ENCODE measurements at places on chromosomes 13 and 19.

- DNase-seq = no peak
These were observed 38.2 kb downstream of the IGFL2 start for GRCh38 chr19:46186101-46186716.

DNA sequence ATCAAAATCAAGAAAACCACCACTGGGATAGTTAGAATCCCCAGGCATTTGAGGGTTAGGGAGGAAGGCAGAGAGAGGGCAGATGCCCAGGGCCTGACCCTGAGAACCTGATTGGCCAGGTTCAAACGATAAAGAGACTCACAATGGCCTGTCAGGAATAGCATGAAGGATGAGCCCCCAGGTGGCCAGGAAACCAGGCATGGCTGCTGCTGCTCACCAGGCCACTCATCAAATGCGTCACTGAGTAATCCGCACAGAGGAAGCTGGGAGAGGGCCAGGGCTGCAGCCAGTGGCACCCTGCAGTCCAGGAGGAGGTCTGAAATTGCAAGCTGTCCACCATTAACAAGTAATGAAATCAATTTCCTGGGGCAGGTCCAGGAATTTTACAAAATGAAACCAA is 111.3 kb downstream of the KATNAL1 start:
- DNase-seq = no peak

DNA sequence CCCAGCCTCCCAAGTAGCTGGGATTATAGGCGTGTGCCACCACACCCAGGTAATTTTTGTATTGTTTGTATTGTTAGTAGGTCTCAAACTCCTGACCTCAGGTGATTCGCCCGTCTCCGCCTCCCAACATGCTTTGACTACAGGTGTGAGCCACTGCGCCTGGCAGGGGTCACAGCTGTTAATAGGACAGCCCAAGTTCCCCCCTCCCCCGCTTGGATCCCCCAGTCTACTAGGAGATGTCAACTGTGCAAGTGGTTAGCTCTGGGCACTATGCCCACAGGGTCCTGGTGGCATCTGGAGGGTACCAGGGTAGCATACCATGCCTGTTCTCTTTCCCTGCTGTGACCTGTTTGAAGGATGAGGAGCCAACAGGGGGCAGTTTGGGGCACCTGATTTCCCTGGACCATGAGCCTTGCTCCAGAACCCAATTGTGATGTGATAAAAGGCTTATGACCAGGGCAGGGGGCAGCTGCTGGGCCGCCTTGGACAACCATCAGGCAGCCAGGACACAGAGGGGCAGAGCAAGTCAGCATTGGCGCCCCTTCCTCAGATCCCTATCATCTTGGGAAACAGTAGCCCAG is at the start of gene TSPAN16:
TSS of gene TSPAN16 (plus strand) at position 496 of the 581 bp plus-strand sequence. CDS start 138 bp downstream, outside the sequence.
- DNase-seq = no peak

- no peak for DNase-seq
These were observed 465.1 kb downstream of the SLITRK5 start for GRCh38 chr13:88136098-88136790.

DNA sequence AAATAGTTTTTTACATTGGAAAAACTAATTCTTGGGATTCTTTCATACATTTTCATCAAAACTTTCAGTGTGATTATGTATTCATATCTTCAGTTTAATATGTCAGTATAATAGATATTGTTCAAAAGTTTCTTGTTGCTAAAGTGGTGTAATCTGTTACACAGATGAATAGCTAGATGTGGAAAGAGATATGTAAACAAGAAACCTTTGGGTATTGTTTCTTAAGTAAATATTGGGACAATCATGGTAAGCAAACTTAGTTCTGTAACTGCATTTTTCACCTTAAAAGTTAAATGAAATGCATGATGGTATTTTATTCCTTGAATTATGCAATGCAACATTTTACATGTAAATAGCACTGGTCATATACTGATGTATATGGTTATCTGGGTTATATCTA is 12.2 kb downstream of the ABHD13 start:
- DNase-seq = no peak

DNA sequence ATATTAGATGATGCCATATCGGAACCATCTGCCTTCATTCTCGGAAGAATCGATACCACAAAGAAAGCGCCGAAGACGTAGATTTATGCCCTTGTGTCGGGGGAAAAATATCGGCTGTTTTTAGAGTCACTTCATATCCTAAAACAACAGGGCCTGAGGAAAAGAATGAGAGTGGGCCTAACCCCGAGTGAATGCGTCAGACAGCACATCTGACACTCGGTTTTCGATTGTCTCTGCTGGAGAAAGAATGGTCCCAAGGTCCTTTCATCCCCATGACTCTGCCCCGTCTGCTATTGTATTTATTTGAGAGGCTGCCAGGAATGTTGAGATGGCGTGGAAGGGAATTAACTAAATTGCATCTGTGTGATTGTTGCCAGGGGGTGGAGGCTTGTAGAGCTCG is 46.1 kb downstream of the CHST8 start:
- DNase-seq = no peak

DNA sequence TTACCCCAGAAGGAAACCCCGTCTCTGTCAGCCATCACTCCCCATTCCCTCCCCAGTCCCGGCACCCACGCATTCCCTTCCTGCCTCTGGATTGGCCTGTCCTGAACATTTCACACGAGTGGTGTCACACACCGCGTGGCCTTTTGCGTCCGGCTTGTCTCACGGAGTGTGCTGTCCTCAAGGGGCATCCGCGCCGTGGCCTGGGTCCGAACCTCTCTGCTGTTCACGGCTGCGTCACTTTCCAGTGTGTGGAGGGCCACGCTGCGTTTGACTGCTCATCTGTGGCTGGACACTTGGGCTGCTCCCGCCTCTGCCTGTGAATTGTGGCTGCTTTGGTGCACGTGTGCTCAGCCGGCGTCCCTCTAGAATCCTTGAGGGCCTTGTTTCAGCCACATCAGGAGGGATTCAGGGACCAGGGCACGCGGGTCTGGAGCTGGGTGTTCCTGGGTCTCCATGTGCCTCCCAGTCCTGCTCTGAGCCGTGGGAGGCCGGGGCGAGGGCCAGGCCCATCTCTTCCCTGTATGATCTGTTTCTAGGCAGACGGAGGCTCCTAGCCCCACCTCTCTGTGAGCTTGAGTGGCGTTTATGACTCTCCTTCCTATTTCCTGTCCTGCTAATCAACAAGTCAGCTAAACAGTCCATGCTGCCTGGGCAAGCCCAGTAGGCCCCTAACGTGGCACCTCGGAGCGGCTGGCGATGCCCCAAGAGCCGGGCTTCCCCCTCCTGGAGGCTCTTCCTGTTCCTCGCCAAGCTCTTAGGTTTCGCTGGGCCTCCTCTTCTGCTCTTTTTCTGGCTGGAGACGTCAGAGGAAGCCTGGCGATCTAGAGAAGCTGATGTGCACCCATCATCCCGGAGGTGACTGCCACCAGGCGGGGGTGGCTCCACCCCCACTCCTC is 8.1 kb downstream of the STK11 start:
- DNase-seq = no peak

DNA sequence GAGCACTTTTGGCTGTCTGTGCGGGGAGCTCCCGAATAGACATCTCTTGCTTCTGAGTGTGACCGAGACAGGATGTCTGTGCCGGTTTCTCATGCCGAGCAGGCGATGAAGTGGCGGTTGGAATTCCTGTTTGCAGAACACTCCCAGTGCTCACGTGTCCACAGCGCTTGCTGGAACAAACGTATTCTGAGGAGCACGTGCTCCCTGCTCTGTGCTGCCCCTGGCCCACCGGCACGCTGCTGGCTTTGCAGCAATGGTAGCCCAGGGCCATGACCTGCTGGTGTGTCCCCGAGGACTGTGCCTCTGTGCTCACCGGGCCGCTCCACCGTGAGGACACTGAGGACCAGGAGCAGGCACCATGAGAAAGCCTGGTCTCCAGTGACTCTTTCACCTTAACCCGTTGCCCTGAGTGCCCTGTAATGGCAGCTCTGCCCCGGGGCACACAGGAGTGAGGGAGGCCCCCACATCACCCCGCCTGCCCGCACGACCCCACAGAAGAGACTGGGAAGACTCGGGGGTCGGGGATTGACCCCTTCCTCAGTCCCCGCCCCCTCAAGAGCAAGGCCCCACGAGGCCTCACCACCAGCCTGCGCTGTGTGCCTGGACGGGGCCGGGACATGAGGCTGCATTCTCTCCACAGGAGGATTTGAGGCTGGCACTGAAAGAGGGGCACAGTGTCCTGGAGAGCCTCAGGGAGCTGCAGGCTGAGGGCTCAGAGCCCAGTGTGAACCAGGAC is 40.0 kb upstream of the F7 start:
- DNase-seq = no peak

DNA sequence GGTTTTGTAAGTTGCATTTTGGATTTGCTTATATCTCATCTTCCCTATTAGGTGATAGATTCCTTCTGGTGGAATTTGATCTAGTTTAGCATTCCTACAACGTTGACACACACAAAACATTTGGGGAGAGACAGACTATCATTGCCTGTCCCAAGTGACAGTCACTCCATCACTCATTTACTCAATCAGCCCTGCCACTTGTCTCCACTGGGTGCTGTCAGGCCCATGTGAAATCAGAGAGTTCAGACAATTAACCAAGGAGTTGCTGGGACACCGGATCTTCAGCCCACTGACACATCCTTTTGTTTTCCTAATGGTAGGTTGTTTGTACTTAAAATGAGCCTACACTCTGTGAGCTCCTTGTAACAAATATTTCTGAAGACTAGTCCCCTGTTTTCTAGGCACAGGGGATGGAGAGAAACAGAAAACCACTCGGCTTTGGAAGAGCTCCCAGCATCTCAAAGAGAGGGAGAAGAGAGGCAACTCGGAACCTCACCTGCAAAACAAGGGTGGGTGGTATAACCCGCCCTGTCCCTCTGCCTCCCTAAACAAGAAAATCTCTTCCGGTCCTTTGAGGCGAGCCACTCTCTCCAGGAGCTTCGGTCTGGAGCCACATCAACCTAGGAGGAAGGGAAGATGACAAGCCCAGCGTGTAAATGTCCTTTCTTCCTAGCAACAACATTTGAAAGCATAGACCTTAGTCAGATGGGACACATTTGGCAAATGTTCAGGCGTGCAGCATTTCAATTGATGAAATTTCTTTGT is 440.9 kb upstream of the KLF12 start:
- DNase-seq = no peak

DNA sequence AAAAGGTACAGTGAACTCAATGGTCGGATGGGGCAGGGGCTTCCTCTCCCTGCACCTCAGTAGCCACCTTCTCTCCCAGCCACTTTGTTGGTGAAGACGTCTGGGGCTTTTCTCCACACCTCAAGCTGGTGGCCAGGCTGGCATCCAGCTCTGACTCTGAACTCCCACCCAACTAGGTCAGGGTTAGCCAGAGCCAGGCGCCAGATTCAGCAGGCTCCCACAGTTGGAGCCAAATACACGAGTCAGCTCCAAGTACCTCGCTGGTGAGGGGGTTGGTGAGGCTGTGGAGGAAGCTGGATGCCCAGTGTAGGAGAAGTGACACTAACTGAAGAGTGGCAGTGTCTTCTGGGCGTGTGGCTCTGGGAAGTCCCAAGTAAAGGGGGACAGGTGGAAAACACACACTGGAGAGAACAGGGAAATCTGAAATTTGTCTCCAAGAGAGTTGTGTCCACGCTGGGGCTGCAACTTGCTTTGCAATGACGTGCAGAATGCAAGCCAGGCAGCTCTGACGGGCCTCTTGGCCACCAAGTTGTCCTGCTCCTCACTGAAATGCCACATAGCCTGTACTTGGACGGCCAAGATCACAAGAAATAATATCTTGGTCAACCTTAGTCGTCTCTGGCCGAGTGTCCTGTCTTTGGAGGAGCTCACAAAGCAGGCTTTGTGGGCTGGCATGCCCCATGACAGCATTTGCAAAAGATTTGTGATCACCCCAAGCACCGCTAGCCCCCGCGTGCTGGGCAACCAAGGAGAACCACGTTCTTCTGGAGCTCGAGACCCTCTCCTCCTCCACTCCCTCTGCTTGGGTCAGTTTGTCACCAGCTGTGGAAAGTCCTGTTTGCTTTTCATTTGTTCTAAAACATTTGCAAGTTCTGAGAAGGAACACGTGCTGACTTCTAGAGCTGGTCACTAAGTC is 18.1 kb downstream of the SLC7A1 start:
- DNase-seq = no peak

- DNase-seq = no peak
These were observed 185.4 kb upstream of the SERP2 start for GRCh38 chr13:44188257-44188656.

- DNase-seq = no peak
These were observed 3.8 kb downstream of the SCN1B start for GRCh38 chr19:35034005-35034502.

DNA sequence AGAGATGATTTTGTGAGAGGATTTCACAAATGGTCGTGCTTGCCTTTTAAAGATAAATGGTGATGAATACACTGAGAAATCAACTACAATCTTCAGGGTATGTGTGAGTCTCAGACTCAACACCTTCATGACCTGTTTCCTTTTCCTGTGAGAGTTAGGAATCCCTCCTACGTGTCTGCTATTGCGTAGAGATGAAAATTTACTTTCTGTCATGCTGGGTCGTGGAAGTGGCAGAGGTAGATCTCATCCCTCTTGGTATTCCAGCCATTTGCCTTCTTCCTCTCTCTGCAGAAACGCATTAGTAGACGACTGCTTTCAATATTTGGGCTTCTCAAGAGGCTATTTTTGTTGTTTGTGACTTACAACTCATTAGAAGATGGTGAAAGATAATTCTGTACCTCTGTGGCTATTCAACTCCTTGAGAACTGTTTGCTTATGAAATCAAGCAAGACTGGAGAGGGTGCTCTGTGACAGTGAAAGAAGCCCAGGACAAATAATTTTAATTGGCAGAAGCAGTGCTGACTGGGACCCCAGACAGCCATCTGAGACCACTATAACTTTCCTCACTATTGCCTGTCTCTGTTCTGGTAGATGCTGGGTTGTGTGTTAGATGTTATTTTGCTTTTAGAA is 233.1 kb downstream of the LACC1 start:
- no peak for DNase-seq

DNA sequence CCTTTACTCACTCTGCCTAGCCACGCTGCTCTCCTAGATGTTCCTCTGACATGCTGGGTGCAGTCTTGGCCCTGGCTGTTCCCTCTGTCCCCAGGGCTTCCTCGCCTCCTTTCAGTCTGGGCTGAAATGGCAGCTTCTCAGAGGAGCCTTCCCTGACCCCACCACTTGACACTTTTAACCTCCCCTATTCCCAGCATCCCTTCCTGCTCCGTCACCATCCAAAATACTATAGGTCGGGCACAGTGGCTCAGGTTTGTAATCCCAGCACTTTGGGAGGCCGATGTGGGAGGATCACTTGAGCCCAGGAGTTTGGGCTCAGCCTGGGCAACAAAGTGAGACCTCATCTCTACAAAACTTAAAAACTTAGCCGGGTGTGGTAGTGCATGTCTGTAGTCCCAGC is 2.6 kb downstream of the FAM187B start:
- DNase-seq = no peak

DNA sequence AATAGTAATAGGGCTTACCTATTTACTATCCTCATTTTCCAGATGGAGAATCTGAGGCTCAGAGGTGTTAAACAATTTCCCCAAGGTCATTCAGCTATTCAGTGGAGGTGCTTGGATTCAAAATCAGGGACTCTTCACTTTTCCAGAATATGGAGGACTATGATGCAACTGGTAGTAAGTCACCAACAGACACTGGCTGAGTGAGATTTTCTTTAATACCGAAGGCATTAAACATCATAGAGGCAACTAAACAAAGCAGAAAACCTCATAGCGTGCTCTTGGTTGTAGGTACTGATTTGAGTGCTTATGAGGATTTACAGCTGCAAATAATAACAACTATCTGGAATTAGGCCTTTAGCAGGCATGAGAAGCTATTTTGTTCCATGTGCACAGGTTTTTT is 134.4 kb downstream of the DLEU7 start:
- no peak for DNase-seq

Data from GM18507 (cell line).